ENCODE measurements at places on chromosomes 4 and X.

- DNase-seq = no peak
These were observed 70.6 kb upstream of the TLL1 start for GRCh38 chr4:165802452-165802851.

DNA sequence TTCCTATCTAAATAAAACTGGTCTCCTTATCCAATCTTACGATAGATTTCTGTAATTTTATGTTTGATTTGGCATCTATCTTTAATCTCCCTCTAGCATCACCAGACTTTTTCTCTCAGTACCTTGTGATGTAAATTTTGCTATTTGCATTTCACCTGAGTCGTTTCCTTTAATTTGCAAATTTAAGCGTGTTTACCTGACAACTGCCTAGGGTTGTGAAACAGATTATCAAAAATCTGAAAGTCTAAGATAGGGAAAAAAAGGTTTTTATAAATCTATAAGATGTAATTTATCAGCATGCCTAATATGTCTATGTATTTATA lies 39.4 kb upstream of the TMPRSS11E start:
- DNase-seq = no peak

DNA sequence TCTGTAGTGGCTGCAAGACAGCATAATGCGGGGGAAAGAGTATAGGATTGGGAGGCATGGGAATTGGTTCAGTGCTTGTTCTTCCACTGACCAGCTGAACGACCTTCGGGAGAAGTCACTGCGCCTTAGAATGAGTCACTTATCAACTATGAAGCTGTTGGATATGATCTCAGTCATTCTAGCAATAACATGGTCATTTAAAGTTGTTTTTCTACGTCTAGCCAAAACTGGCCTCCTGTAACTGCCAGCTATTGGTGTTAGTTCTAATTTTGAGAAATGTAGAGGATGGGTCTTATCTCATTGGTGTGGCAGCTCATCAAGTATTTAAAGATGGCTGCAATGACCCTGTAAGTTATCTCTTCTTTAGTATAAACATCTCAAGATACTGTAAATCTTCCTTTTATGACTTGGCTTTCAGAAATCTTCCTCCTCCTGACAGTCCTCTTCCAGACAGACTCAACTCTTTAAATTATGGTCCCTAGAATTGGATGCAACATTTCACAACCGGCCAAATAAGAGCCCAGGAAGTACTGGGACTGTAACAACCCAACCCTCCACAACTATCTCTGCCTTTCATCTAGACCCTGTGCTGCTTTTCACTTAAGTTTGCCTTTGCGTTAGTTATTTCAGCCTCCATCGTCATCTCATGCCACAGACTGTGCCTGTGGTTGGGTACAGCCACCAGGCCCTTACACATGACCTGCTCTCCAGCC lies 243.3 kb downstream of the CBR4 start:
- DNase-seq = no peak

GRCh38 chr4:42371305-42372252 lies 25.7 kb upstream of the SHISA3 start:
- DNase-seq = no peak

DNA sequence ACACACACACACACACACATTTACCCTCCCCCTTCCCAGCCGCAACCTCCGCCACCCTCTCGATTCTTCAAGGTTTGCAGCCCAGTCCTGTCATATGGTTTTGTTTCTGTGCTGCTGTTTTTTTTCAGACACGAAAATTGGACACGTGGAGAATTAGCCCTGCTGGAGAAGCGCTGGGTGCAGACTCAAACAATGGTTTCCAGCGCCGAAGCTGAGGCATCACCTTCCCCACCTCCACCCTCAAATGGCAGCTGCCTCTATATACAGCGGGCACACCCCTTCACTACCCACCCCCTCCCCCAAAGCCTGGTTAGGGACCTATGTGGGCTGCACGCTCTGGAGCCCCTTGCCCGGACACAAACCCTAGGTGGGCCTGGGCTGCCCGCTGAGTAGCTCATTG lies 87.9 kb downstream of the BCOR start:
- DNase-seq = no peak

DNA sequence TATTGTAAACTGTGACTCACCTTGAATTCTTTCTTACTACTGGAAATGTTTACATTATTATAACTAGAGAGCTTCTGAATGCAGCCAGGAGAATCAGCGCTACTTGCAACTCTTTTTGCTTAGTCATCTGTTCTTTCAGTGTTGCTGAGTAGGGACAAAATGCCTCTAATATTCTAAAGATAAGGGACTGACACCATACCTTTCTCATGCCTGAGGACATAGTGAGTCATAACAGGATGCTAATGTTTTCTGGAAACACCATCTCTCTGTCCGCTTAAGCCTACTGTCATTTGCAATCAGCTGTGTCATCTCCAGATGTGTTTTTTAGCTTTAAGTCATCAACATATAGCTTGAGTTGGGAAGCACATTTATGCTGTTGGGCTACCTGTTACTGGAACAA lies 108.3 kb downstream of the QRFPR start:
- DNase-seq = no peak

DNA sequence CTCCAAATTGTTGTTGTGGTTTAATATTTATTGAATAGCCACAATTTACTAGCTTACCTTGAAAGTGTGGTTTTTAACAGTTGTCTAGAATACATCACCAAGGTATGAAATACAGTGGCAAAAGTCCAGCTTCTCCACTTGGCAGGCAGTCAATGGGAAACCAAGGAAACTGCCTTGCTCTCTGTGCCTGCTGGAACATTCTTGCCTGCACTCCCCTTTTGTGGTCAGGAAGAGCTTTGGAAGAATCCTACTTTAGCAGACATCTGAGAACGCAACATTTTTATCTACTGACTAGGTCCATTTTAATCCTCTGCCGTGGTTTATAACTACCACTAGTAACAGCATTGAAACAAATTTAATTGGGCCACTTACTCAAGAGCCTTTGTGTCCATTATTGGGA lies 64.5 kb downstream of the TENM3 start:
- no peak for DNase-seq

- no peak for DNase-seq
These were observed 122.5 kb downstream of the KCNIP4 start for GRCh38 chr4:21826071-21826470.

GRCh38 chr4:24236532-24236931 lies 346.7 kb upstream of the PPARGC1A start:
- DNase-seq = no peak

- DNase-seq = no peak
These were observed 184.4 kb downstream of the GLUD2 start for GRCh38 chrX:121231566-121232358.
